Upper lobe of left lung (tissue), 6 donors: ENCODE measurements at places on chromosomes 4 and X. TPM values are rescaled to one million over a fixed set of nuclear protein-coding genes. Genes with fewer than 3 reads are reported as not detected.

DNA sequence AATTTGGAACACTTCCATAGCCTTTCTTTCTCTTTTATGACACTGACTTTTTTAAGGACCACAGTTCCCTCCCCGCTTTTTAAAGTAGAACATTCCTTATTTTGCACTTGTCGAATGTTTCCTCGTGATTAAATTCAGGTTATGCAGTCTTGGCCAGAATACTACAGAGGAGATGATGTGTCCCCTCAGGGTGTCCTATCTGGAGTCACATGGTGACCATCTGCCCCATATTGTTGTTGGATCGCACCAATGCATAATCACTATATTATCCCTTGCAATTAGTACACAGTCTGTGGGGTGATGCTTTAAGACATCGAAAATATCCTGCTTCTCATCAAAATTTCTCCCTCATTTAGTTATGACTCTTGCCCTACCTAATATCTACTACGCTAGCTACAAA lies 27.4 kb downstream of the WDFY3 start:
- no peaks in the 10 kb centered on the region for H3K27me3 ChIP-seq
- H3K4me3 ChIP-seq: no peak overlapping the region
- peaks cover 12% of the 10 kb centered on the region for H3K4me1 ChIP-seq
- DNase-seq: no peak
- no peaks in the 10 kb centered on the region for H3K36me3 ChIP-seq
- H3K27ac ChIP-seq: no peak overlapping the region

PNMA3 gene
- 0.54 TPM for total RNA-seq

- H3K36me3 ChIP-seq: no peaks in the 10 kb centered on the region
- H3K27ac ChIP-seq: no peak within 1 kb of the TSS
- H3K4me1 ChIP-seq: no peaks in the 10 kb centered on the region
- no peak within 1 kb of the TSS for H3K4me3 ChIP-seq
- H3K27me3 ChIP-seq: no peaks in the 10 kb centered on the region
- no peak for DNase-seq
Measured at GRCh38 chrX:48786341-48786800, at the start of gene GATA1. Gene GATA1, plus strand, starts transcription at chrX:48786590. Its CDS starts 4,520 bp downstream, at chrX:48791110.

DNA sequence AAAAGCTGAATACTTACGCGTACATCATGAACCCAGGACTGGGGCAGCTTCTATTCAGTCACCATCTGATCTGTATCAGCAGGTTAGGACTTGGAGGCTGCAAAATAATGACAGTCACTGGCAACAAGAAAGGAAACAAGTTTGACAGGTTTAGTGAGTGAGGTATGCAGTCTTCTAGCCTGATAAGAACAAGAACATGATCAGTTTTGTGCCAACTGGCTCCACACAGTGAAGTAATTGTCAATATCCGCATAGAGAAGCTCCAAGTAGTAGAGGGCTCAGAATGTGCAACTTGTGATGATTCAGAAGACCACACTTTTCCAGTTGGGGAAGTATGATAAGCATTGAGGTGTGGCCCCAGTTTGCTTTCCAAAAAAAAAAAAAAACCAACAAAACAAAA lies at the start of gene TMPRSS11F:
TMPRSS11F (minus strand) TSS at position 77 of the 400 bp plus-strand sequence; CDS start at position 28, 49 bp downstream.
- H3K4me3 ChIP-seq: no peak within 1 kb of the TSS
- H3K4me1 ChIP-seq: no peaks in the 10 kb centered on the region
- H3K27me3 ChIP-seq: no peaks in the 10 kb centered on the region
- H3K36me3 ChIP-seq: no peaks in the 10 kb centered on the region

DNA sequence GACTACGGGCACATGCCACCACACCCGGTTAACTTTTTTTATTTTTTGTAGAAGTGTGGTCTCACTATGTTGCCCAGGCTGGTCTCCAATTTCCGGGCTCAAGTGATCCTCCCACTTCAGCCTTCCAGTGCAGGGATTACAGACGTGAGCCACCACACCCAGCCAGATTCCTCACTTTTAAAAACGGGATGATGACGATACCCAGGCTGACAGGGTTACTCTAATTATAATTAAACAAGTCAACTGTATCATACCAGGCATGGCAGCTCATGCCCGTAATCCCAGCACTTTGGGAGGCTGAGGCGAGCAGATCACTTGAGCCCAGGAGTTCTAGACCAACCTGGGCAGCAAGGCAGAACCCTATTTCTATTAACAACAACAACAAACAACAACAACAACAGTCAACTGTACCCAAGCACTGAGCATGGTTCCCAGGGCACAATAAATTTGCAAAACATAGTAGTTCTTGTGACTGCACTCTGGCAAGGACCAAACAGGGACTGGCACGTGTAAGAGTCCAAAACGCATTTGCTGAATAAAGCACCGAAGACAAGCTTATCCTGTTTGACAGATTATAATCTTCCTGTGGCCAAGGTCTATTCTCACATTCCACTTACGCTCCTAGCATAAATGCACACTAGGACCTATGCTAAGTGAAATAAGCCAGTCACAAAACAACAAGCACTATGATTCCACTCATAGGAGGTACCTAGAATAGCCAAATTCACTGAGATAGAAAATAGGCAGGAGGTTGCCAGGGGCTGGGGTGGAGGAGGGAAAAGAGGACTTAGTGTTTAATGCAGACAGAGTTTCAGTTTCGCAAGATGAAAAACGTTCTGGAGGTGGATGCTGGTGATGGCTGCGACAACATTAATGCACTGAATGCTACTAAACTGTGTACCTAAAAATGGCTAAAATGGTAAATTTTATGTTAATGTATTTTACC lies 77.5 kb downstream of the IRF2 start:
- H3K27me3 ChIP-seq: no peaks in the 10 kb centered on the region
- DNase-seq: no peak
- peaks cover 62% of the 10 kb centered on the region for H3K36me3 ChIP-seq
- peaks cover 14% of the 10 kb centered on the region for H3K4me1 ChIP-seq

DNA sequence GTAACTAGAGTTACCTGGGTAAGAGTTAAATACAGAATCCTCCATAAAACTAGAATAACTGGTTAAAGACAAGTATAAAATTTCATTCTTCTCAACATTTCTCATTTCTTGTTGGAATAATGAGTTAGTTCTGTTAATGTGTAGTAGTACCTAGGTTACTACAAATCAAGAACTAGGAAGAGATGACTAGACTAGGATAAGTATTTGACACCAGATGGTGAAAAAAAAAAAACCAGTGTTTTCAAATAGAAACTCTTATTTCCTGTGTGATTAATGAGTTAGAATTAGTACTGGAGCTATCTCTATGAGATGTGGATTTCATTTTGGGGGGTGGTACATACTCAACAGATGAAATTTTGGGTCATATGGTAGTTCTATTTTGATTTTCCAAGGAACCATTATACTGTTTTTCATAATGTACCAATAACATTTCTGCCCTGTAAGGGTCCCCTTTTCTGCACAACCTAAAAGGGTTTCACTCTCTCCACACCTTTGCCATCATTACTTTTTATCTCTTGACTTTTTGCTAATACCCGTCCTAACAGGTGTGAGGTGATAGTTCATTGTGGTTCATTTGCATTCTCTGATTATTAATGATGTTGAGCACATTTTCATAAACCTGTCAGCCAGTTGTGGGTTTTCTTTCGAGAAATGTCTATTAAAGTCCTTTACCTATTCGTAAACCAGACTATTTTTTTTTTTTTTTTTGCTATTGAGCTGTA lies 1.7 kb upstream of the VCX start:
- no peaks in the 10 kb centered on the region for H3K36me3 ChIP-seq
- H3K27ac ChIP-seq: no peak overlapping the region
- no peak for DNase-seq

GRCh38 chr4:10746371-10747171 lies 62.0 kb upstream of the CLNK start:
- no peaks in the 10 kb centered on the region for H3K36me3 ChIP-seq
- DNase-seq: no peak
- H3K4me1 ChIP-seq: no peaks in the 10 kb centered on the region

- no peak for DNase-seq
- no peak overlapping the region for H3K4me3 ChIP-seq
- H3K36me3 ChIP-seq: no peaks in the 10 kb centered on the region
- H3K27me3 ChIP-seq: no peaks in the 10 kb centered on the region
- H3K27ac ChIP-seq: no peak overlapping the region
Measured at GRCh38 chr4:48742412-48742811, 37.7 kb downstream of the FRYL start.

- peak overlapping the region; percentile 12 for H3K27ac ChIP-seq
- H3K36me3 ChIP-seq: no peaks in the 10 kb centered on the region
- H3K4me3 ChIP-seq: no peak overlapping the region
- H3K27me3 ChIP-seq: no peaks in the 10 kb centered on the region
- no peak for DNase-seq
- H3K4me1 ChIP-seq: no peaks in the 10 kb centered on the region
Measured at GRCh38 chrX:13669246-13669737, 16.4 kb downstream of the TCEANC start.

TMSB15C gene
- 0.55 TPM for total RNA-seq

- DNase-seq: no peak
- H3K4me1 ChIP-seq: peaks cover 76% of the 10 kb centered on the region
- no peak overlapping the region for H3K4me3 ChIP-seq
- no peak overlapping the region for H3K27ac ChIP-seq
- no peaks in the 10 kb centered on the region for H3K27me3 ChIP-seq
Measured at GRCh38 chr4:121692261-121692660, 4.5 kb downstream of the ANXA5 start.

SULT1B1 gene
- 5.7 TPM for total RNA-seq

- no peak overlapping the region for H3K27ac ChIP-seq
- H3K27me3 ChIP-seq: no peaks in the 10 kb centered on the region
- peaks cover 19% of the 10 kb centered on the region for H3K4me1 ChIP-seq
- no peak overlapping the region for H3K4me3 ChIP-seq
- H3K36me3 ChIP-seq: no peaks in the 10 kb centered on the region
Measured at GRCh38 chr4:73895201-73896175, 26.3 kb downstream of the CXCL1 start.

CENPU gene
- total RNA-seq: not detected

CCKAR gene
- total RNA-seq: not detected

SLC10A6 gene
- total RNA-seq: not detected
